ENCODE measurements at places on chromosomes 3 and 15.
A peak's percentile ranks its signal among the peaks of the same experiment; 100 is the strongest.

- peak; percentile 15 for DNase-seq
Observed at GRCh38 chr15:44501768-44502366, 35.1 kb upstream of the EIF3J start.

GRCh38 chr15:56537881-56538280 lies 72.9 kb upstream of the MNS1 start:
- DNase-seq: no peak

DNA sequence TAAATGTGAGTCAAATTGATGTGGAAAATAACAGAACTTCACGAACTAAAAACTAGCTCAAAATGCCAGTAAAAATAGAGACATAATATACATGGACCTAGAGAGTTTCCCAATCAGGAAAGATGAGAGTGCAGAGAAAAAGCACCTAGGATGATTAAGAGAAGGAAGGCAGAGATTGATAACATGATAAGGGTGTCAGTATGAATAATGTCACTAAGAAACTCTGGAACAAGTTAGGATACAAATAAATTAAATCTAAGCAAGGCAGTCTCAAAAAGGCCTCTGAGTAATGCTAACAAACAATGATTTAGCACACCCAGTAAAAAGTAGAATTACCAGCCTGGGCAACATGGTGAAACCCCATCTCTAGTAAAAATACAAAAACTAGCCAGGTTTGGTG lies 304.7 kb upstream of the DPPA4 start:
- DNase-seq: no peak

DNA sequence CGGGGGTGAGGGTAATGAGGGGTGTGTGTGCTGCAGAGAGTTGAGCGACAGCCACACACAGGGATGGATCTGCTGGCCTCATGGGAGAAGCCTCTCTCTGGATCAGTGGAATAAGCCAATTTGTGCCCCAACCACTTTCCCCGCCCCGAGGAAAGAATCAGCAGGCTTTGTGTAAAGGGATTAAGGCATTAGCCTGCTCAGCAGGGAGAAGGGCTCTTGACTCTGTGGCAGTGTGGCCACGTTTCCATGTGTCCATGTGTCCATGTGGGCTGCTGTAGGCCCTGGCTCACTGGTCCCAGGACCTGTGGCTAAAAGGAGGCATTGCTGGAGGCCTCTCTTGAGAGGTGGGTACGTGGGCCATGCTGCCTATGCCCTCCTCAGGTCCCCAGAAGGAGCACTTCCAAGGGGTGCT lies 104.7 kb downstream of the HMG20A start:
- DNase-seq: no peak

GRCh38 chr15:68494573-68495110 lies 62.7 kb upstream of the ITGA11 start:
- no peak for DNase-seq

DNA sequence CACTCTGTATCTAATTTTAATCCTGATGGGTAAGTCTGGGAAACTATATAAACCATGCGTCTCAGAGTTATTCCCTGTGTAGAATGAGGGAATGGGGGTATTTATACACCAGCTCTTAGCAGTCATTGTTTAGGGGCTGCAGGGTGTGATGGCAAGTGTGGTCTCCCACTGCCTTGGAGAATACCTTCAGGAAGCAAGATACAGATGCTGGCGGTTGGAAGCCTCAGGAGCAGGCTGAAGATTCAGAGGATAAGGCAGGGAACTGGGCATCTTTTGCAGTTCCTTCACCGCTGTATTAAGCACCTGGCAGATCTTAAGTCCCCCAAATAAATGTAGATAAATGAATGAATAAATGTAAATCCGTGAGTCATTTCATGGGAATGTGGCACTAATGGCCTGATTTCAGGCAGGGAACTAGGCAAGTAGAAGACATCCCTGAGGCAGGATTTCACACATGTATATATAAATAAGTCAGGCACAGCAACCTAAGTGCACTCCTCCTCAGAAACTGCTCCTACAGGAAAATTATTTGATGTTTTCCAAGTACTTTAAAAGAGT lies 209.2 kb upstream of the GADL1 start:
- DNase-seq: no peak

DNA sequence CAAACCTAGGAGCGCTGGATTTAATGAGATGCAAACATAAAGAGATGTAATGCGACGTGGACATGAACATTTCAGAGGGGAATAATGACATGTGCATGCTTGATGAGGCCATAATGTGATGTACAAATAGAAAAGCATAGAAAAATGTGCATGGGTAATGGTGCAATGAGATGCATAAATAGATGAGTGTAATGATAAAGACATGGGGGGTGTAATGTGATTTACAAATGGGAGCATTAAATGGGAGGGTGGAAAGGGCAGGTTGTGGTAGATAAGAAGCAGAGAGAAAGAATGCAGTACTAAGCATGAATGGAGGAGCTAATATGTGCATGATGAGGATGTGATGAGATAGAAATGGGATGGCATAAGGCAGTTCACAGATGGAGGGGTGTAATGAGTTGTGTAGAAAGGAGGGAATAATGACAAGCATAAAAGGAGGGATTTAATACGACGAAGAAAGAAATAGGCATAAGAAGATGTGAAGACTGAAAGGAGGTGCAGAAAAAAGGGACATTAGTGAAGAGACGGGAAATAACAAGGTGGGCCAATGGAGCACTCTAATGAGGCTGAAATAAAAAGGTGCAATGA lies 137.5 kb upstream of the CCNL1 start:
- DNase-seq: no peak

DNA sequence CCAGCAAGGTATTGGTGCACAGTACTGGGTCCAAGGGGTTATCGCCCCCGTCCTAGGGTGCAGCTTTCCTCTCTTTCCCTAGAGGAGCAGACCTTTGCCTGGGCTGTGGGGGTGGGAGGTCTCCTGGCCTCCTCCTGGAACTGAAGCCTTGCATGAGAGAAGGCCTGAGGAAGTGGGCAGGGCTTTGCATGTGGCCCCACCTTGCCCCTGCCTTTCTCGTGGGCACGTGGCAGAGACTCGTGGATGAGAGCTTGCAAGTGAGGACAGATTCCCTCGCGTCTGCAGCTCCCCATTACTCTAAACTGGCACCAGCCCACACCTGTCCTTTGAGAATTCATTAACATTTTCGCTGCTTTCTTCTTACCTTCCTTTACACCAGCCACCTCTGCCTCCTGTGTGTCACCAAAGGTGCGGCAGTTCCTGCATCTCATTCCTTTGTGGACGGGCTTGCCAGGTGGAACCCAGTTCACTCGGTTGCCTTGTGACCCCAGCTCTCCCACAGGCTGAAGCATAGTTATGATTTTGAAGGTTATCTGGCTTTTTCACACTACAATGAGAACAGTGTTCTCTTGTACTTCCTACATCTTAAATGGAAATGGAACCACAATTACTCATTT lies 40.9 kb upstream of the NR2C2 start:
- no peak for DNase-seq

GRCh38 chr3:194856296-194856695 lies 170.6 kb downstream of the FAM43A start:
- no peak for DNase-seq

DNA sequence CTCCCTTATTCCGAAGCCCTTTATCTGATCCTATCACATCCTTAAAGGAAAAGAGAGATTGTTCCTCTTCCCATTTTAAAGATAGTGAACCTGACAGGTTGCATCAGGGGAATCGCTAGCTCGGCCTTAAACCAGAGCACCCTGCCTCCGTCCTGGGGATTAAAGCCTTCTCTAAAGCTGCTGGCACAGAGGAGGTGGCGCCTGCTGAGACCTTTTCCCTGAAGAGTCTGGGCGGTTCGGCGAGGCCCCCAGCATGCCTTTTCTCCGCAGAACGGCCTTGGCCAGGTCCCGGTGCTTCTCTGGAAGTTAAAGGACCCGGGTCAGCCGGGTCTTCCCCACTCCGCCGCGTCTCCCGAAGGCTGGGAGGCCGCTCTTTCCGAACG lies 593 bp downstream of the FAM219B start:
- no peak for DNase-seq

- no peak for DNase-seq
Observed at GRCh38 chr15:42133886-42134502, 22.4 kb downstream of the PLA2G4F start.

- no peak for DNase-seq
Observed at GRCh38 chr3:16844791-16845190, 40.0 kb upstream of the PLCL2 start.

GRCh38 chr15:58521293-58521991 lies 89.7 kb downstream of the LIPC start:
- DNase-seq: no peak

- DNase-seq: no peak
Observed at GRCh38 chr3:180278583-180279188, 241.9 kb upstream of the PEX5L start.

DNA sequence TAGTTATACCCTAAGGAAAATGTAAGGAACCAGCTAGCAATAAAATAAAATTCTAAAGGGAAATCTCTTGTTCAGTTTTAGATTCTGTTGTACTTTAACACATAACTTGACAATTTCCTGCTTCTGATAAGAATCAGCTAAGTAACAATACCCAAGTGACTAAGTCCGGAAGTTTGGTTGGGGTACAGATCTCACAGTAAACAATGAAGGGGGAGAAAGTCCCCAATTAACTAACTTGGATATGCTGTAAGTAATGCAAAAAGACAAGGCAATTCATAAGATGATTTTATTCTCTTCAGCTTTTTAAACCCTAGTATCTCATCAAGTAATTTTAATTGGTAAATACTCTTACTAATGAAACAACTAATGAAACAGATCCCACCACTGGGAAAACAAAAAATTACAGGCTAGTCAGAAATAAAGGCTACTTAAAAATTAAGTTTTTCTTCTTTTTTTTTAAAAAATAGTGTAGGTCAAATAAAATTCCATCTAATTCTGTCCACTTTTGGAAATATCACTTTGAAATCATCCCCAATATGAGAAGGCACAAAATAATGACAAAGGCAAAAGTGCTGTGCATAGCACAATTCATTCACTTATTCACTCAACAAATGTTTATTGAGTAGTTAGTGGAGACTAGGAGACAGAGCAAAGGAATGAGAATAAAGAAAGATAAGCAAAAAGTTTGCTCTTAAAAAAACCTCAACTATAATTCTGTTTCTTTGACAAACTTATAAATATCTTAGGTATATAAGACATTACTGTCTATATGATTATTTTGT lies 37.8 kb upstream of the IL20RB start:
- no peak for DNase-seq

GRCh38 chr15:40593165-40593564 lies 884 bp upstream of the KNL1 start:
- no peak for DNase-seq

DNA sequence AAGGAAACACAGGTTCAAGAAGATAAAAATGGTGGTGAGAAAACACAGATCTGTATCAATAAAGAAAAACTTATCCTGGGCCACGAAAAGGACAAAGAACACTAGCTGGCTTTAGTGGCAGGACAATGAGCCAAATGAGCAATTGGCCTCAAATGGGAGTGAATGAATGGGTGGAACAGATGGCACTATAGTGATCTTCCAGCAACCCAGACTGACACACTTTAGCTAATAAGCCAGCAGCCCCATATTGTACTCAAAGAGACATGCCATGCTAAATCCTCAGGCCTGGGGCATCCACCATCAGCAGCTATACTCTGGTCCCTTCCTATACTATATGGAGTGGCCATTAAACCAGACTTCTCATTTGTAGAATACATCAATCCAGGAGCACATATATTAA lies 60.0 kb upstream of the GADL1 start:
- DNase-seq: no peak

- no peak for DNase-seq
Observed at GRCh38 chr15:42858540-42858939, 62.0 kb downstream of the TTBK2 start.

- no peak for DNase-seq
Observed at GRCh38 chr15:73757571-73757970, 4.4 kb upstream of the INSYN1 start.

DNA sequence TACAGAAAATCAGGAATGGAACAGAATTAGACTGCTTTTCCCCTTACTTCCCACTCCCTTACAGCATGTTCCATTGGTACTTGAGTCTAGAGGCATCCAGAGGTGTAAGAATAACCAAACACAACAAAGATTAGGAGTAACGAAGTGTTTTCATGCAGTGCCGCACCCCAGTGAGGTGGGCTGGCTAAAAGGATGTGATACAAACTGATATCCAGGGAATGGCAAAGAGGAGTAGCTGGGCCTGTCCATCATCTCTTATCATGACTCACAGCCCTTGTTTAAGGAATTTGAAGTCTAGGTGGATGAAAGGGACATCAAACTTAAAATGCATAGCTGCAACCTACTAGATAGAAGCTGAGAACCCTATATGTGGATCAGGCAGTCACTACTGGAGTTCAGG lies 16.4 kb downstream of the SCG5 start:
- no peak for DNase-seq

DNA sequence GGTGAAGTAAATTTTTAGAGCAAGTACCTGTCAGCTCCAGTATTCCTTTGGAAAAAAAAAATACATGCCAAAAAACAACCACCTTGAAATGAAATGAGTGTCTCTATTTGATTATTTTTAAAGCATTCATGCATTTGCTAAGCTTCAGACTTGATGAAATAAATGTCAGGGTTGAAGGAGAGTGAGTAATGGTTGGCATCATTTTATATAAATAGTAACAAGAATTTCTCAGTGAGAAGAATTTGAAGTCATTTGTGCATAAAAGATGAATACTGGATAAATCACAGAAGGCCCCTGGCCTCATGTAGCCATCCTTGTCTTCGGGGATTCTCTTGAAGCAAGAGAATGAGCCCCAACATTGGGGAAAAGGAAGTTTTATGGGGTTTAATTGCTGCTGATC lies 318.4 kb downstream of the LPP start:
- DNase-seq: no peak

- no peak for DNase-seq
Observed at GRCh38 chr3:66449411-66449974, 51.3 kb downstream of the LRIG1 start.

DNA sequence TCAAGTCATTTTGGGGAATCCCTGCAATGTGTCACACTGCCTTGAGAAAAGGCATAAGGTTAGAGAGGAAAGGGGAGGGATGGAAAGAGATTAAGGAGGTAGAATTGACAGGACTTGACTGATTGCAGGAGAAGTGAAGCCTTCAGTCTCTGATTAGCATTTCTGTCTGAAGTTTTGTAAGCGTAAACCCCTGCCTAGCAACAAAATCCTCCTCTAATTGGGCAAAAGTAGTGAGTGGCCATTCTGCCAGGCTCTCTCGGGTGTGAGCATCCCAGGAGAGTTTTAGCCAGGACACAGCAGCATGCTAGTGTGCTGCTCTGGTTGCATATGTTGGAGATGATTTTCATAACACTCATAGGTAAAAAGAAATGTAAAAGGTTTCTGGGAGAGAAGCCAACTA lies 117.0 kb upstream of the MRPL3 start:
- no peak for DNase-seq

- no peak for DNase-seq
Observed at GRCh38 chr3:170632780-170633179, 46.9 kb upstream of the SLC7A14 start.

GRCh38 chr3:17579289-17580031 lies 163.0 kb downstream of the TBC1D5 start:
- no peak for DNase-seq

DNA sequence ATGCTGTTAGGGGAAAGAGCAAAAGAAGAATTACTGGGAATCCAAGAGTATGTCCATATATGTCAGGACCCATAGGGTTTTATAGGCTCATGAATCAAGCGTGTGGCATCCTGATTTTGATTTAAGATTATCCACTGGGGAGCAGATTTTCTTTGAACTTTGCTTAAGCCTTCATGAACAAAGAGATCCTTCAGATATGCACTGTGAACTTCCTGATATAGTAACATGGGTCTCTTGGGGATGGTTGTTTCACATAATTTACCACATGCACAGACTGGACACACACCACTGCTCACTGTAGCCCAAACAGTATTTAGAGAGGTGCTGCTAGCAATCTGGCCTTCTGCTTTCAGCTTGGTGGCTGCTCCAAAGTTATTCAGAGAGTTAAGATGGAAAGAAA lies 200.9 kb upstream of the ZPLD1 start:
- DNase-seq: no peak

- DNase-seq: no peak
Observed at GRCh38 chr3:16401273-16401672, 112.2 kb downstream of the RFTN1 start.
